Glutamatergic neuron (in vitro differentiated cells): ENCODE measurements at places on chromosomes 7 and 10.

GRCh38 chr7:84251277-84251781 lies 56.7 kb upstream of the SEMA3A start:
- H3K36me3 ChIP-seq = no peaks in the 10 kb centered on the region
- H3K4me3 ChIP-seq = no peak overlapping the region
- H3K27me3 ChIP-seq = no peaks in the 10 kb centered on the region
- no peak overlapping the region for H3K27ac ChIP-seq
- DNase-seq = no peak

- H3K27ac ChIP-seq = no peak overlapping the region
- peaks cover 5% of the 10 kb centered on the region for H3K27me3 ChIP-seq
- no peak for DNase-seq
- no peak overlapping the region for H3K4me3 ChIP-seq
Observed at GRCh38 chr7:151987748-151988529, 31.7 kb downstream of the GALNTL5 start.

DNA sequence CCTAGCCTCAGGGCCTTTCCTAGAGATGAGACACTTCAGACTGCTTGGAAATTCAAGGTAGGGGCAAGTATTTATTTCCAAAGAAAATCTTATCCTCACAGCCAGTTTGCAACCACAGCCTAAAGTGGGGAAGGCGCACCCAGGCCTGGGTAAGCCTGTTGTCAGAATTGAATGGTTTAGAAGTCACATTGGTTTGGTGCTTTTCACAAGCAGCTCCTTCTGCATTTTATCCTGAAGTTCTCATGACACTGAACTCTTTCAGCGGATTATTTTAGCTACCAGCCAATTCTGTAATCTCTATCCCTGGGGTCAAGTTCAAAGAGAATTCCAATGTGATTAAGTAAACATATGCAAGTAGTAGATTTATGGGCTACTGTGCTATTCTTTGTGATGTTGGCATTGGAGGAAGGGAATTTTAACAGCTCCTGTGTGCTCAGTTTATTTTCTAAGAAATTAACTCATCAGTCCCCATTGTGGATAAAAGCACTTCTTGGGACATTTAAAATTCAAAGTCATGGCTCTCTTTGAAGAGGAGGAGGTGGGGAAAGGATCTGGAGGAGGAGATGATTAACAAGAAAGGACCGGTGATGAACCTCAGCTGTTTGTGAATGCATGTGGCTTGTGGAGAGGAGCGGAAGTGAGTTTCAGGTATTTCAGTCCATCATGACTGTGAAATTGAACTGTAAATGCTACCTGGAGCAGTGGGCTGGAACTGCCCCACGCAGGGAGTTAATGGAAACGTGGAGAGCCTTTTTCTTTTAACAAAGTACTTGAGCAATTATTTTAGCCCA lies 90.2 kb upstream of the CACUL1 start:
- peaks cover 7% of the 10 kb centered on the region for H3K4me1 ChIP-seq
- no peaks in the 10 kb centered on the region for H3K36me3 ChIP-seq
- H3K27ac ChIP-seq = no peak overlapping the region
- H3K27me3 ChIP-seq = peaks cover 1% of the 10 kb centered on the region
- no peak overlapping the region for H3K4me3 ChIP-seq

DNA sequence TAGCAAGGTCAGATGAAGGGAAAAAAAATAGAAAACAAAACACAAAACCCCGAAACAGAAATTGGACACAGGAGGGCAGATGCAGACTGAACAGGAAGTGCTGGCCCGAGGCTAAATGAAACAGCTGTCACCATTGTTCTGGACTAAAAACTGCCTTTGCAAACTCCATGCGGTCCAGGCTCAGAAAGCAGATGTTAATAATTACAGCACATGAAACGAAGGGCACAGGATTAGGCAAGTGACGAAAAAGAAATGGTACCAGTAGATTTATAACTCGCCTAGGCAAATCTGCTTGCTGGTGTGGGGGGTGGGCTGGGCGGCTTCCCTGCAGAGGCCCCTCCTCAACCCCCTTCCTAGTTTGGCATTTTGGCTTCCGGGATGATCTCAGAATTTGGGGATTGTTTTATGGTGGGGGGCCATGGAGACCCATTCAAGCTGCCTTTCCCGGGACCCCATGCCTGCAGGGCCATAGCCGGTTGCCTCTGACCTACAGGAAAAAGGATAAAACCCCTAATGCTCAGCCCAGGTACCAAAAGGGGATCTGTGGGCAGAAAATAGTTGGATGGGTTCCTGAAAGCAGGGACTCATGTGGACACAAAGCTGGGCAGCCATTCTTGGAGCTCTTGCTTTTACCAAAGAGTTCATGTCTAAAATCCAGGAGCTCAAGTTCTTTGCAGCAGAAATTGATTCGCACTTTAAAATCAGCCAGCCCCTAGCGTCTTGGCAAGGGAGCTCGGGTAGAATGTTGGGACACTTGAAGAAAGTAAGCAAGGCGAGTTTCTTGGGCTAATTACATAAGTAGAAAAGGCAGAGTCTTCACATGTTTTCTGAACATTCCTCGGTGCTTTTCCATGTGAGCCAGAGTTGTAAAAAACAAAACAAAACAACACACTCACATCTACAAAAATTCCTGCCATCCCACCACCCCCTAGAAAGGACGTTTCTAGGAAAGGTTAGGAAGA lies 39.0 kb upstream of the EMX2 start:
- peak overlapping the region; percentile 50 for H3K4me3 ChIP-seq
- H3K27me3 ChIP-seq = peaks cover 3% of the 10 kb centered on the region

DNA sequence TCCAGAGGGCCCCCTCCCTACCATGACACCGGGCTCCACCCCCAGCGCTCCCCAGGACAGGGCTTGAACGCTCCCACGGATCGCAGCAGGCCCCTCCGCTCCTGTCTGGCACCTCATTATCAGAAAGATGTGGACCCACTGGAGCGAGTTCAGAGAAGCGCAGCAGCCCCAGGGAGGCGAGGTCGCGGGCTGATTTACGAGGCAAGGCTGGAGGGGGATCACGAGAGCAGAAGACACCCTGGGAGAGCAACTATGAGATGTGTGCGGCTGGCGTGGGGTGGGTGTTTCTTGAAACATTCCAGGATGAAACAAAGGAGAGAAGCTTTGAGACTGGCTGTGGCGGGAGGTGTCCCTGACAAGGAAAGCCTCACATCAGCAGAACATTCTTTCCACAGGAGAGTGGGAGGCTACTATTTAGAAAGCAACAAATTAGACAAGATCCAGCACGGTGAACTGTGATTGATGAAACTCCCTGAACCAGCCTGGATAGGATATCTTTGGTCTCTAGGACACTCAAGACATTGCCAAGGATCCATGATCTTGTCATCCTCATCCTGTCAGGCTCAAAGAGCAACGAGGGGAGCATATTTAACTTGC lies 66.0 kb downstream of the JCAD start:
- H3K4me3 ChIP-seq = no peak overlapping the region
- H3K36me3 ChIP-seq = no peaks in the 10 kb centered on the region
- no peaks in the 10 kb centered on the region for H3K27me3 ChIP-seq
- H3K4me1 ChIP-seq = no peaks in the 10 kb centered on the region
- DNase-seq = no peak

- H3K4me1 ChIP-seq = peaks cover 8% of the 10 kb centered on the region
- H3K27me3 ChIP-seq = no peaks in the 10 kb centered on the region
- no peak overlapping the region for H3K27ac ChIP-seq
- no peak for DNase-seq
- no peak overlapping the region for H3K4me3 ChIP-seq
- H3K36me3 ChIP-seq = no peaks in the 10 kb centered on the region
Observed at GRCh38 chr10:11682267-11682683, 59.9 kb upstream of the ECHDC3 start.
